ENCODE measurements at places on chromosomes 16 and 17.

DNA sequence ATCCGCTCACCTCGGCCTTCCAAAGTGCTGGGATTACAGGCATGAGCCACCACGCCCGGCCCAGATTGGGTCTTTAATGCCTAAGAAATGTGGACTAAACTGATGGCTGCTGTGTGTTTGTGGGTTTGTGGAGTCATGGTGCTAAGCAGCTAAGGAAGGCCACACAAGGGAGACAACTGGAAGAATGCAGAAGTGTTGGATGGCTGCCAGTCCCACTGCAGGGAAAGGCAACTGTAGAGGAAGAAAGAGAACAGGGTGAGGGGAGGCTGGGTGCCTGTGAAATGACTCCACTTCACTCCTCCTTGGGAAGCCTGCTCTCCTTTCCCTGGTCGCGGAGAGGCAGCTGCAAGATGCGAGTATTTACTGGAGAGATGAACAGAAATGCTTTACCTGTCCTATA is 23.5 kb upstream of the SIAH1 start:
- no peak for DNase-seq

DNA sequence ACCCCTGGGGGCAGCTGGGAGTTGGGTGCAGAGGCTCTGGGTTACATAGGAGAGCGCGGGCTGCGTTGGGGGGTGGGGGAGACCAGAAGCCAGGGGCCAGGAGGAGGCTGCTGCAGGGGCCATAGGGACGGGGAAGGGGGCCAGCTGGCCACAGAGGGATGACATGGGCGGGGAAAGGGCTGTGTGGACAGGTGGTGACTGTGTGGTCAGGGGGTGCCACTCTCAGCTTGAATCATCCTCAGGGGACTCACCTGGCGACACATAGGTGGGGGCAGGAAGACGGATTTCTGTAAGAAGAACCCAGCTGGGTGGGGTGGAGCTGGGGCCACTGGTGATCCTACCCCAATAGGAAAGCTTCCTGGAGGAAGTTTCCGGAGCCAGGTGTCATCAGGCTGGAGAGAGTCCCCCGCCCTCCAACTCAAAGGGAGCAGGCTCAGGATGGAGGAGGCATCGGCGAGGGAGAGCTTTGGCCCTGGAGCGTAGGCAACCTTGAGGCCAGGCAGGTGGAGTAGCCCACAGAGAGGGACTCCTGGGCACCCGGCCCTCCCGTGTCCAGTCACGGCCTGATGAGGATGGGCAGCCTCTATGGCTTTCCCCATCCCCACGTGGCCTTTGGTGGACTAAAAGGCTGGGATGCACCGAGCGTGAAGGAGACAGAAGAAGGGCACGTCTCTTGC is 1.2 kb downstream of the TRPV3 start:
- DNase-seq = no peak

GRCh38 chr17:72407336-72407909 is 286.6 kb downstream of the SOX9 start:
- peak; percentile 87 for DNase-seq

- no peak for DNase-seq
Observed at GRCh38 chr16:71345031-71345430, 13.5 kb upstream of the CALB2 start.

- DNase-seq = no peak
Observed at GRCh38 chr17:47660064-47660492, 10.4 kb downstream of the KPNB1 start.

DNA sequence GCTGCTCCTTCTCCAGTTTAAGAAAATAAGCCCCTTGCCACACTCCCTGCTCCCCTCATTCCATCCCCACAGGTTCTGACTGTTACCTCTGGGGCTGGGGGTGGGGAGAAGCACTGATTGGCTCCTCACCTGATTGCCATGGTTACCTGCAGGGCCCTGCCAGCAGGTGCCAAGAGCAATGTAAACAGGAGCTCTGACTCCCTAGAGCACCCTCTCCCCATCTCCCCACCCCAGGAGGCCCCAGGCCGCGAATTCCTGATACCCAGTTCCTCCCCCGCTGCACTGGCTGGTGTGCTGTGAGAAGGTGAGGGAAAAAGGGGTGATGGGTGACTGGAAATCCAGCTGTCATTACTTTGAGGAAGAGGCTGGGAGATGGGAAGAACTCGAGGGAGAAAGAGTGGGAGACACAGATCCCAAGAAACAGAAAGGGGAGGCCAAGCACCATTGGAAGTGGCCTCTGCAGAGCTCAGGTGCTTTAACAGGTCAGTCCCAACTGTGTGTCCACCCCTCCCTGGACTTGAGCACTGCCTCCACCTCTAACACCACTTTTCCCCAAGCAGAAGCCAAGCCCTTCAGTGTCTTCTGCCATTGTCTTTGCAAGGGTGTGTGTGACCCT is 4.5 kb downstream of the PCGF2 start:
- no peak for DNase-seq

DNA sequence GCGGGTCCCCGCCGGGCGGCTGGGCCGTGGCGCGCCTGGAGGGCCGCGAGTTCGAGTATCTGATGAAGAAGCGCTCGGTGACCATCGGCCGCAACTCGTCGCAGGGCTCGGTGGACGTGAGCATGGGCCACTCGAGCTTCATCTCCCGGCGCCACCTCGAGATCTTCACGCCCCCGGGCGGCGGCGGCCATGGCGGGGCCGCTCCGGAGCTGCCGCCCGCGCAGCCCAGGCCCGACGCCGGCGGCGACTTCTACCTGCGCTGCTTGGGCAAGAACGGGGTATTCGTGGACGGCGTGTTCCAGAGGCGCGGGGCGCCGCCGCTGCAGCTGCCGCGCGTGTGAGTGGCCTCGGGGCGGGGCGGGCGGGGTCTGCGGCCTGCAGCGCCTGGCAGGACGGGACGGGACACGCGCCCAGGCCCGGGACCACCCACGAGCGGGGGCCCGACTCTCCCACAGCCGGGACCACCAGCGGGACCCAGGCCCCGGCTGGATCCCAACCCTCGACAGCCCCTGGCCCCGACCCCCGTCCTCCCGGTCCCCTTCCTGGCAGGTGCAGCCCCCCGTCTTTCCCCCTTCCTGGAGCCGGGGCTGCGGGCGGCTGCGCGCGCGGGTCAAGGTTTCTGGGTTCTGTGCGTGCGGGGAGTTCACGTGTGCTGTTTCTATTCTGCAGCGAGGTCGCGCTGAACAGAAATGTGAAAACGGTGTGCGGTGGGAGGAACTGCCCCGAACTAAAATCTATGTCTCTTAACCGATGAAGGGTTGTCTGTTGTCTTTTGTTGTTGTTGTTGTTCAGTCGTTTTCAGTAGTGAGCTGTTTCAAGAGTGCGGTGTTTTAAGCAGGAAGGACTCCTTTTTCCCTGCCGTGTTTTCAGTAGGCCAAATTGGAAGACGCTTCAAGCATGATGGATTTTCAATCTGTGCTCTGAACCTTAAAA is 705 bp downstream of the FOXK2 start:
- no peak for DNase-seq

DNA sequence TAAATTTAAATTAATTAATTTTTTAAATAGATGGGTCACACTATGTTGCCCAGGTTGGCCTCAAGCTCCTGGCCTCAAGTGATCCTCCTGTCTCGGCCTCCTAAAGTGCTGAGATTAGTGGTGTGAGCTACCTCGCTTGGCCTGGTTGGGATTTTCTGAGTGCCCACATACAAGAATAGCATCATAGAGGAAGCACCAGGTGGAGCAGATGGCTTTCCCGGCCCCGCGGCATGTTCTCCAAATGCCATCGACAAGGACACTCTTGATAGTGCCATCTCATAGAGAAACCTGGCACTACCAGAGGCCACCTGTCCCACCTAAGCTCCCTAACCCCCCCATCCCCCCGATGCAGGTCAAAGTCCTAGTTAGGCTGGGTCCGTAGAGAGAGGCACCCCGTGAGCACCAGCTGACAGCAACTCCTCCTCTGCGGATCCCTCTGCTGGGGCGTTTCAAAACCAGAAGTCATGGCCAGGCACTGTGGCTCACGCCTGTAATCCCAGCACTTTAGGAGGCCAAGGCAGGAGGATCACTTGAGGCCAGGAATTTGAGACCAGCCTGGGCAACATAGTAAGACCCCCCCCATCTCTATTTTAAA is 65.9 kb downstream of the DNAH3 start:
- DNase-seq = peak; percentile 41

GRCh38 chr17:76504117-76504516 is 2.9 kb upstream of the RHBDF2 start:
- DNase-seq = no peak

DNA sequence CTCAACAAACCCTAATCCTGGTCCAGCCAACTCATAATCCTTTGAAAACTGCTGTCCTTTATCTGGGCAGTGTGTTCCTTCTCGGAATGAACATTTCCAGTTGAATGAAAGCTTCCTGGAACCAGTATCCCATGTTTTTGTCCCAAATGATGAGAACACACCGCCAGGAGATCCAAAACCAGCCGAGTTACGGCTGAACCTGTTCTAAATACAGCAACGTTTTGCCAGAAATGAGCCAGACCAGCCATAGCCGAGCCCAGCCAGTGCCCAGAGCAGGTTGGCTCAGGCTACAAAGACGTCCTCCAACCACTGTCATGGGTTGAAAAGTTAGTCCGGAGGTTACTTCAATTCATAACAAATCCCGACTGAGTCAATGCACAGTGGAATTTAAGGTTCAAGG is 67.6 kb upstream of the FOXF1 start:
- DNase-seq = no peak

DNA sequence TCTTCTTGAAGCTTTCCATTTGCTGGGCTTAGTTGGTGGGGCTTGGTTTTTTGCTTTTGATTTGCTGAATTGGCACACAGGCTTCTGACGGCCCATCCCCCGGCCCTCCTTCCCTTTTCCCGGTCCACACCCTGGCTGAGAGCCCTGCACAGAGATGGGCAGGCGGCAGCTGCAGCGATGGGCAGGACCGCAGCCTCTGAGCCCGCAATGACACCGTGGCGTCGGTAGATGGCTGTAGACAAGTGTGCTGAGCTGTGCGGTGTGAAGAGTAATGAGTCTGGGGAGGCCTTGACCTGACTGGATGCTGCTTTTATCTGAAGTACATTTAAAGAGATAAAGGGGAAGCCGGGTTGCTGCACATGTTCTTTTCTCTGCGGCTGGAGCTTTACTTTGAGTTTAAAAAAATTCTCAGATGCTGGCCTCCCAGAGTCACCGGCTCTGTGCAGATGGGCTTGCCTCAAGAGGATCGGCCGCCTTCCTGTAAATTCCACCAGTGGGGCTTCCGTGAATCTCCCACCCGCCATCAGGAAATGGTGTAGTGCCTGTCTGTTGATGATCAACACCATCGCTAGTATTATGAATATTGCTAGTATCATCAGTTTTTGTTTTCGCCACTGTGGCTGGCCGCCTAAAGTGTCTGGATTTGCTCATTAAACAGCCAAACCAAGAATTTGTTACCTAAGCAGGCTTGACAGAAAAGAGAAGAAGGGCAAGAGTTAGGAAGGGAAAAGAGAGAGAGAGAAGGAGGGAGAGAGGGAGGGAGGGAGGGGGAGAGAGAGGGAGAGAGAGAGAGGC is 245.6 kb upstream of the RBFOX1 start:
- peak; percentile 89 for DNase-seq

DNA sequence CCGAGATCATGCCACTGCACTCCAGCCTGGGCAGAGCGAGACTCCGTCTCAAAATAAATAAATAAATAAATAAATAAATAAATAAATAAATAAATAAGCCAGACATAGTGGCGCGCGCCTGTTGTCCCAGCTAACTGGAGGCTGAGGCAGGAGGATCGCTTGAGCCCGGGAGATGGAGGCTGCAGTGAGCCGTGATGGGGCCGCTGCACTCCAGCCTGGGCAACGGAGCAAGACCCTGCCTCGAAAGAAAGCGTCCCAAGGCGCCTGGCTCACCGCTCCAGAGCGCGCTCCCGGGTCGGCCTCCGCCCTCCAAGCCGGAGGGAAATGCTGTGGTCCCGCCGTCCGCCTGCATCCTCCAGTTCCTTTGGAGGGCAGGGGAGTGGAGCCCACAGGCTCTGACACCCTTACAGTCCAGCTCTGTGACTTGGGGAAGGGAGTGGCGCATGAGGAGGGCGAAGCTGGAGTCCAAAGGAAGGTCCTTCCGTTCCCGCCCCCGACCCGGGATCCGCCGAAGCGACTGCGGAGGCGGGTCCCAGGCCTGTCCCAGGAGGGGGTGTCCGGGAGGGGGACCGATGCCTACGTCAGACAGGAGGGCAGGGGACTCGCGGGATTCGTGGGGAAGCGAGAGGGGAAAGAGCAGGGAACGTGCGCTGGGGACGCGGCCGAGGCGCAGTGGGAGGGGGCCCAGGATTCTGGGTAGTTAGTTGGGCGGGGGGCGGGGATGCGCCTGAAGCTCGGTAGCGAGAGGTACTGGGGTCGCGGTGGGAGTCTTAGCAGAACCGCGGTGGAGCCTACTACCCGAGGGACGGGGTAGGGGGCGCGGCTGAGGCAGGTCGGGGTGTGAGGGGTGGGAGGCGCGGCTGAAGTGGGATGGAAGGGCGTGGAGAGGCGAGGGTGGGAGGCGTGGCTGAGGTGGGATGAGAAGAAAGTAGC is 8.4 kb upstream of the TRPV2 start:
- DNase-seq = peak; percentile 94

DNA sequence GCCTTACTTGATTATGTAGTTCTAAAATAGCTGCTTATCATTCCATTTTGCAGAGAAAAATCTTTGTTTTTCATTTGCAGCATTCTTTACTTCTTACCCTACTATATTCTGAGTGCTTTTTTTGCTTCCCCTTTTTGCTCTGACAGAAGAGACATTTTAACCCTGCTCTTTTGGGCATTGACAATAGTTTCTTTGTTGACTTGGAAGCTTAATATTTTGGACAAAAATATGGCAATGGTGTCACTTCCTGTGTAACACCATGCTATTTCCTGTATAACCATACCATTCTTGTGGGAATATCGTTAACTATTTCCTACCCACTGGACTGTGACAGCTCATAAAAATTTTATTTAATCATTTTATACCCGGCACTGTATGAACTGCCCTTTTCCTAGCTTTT is 747.1 kb downstream of the CDH8 start:
- no peak for DNase-seq

- DNase-seq = no peak
Observed at GRCh38 chr16:78291604-78292003, 192.2 kb downstream of the WWOX start.

DNA sequence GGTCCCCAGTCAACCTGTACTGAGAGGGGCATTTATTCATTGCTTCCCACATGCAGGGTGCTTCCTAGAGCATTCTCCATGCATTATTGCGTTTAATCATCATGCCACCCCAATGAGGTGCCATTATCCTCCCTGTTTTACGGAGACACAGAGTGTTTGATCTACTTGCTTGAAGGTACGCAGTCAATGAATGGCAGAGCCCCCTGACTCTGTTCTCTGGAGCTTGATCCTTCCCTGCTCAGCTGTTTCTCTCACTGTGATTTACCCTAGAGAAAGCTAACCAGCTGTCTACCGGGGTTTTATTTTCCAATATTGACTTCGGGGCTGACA is 117.2 kb downstream of the PRKCB start:
- peak; percentile 41 for DNase-seq

GRCh38 chr16:30567991-30568638 is 3.4 kb downstream of the ZNF688 start:
- DNase-seq = no peak

GRCh38 chr16:77790912-77791311 is 2.5 kb downstream of the VAT1L start:
- DNase-seq = no peak

DNA sequence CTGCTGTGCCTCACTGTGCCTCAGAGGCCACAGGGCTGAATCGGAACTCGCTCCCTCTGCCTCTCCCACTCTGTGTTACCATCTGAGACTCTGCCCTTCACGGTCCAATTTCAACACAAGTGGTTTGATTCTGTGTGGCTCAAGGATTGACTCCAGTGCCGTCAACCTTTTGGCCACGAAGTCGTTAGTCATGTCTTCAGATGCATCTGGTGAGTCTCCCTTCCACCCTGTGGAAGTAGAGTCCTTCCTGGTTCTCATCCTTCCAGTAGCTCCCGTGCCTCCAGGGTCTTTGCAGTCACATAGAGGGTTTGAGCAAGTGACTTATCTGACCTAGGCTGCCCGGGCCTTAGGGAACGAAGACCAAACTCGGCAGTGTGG is 51.2 kb downstream of the PGS1 start:
- DNase-seq = no peak
